ENCODE measurements at places on chromosomes 16 and 17. TPM values are rescaled to one million over a fixed set of nuclear protein-coding genes. Genes with fewer than 3 reads are reported as not detected.

GRCh38 chr17:40517286-40517662 lies 15.9 kb upstream of the TNS4 start:
- H3K4me1 ChIP-seq = no peaks in the 10 kb centered on the region
- no peak overlapping the region for H3K4me3 ChIP-seq
- no peaks in the 10 kb centered on the region for H3K36me3 ChIP-seq
- no peak overlapping the region for H3K27ac ChIP-seq
- no peak for DNase-seq
- H3K27me3 ChIP-seq = no peaks in the 10 kb centered on the region

Gene BEAN1
- 0.58 TPM for total RNA-seq

Gene FBXO39
- total RNA-seq = not detected

Gene CLDN7
- 1.3 TPM for total RNA-seq

DNA sequence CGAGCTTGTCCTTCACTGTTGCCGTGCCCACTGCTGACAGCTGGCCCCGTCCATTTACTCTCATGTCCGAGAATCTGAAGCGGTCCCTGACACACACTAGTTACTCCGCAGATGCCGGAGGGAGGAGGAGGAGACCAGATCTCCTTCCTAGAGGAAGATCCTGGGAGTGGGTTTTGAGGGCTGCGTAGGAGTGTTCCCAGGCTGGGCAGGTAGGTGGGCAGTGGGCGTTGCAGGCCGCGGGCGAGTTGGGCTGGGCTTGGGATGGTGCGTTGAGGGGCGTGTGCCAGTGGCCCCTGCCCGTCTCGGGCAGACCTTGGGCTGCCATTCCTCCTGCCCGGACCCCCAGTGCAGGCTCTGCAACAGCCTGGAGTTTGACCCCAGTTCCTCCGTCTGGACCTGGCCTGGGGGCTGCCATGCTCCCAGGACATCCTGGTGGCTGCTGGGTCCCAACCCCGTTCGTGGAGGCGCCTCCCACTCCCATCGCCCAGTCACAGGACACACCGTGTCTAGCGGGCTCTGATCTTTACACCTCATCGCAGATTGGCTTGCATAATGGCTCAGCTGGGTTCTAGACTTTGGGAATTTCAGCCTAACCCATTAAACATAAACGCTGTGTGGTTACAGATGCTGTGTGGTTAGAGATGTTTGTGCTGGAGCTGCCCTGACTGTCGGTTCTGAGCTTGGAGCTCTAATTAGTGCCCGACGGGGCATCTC lies 22.8 kb downstream of the CACNA1H start:
- H3K36me3 ChIP-seq = no peaks in the 10 kb centered on the region
- no peak overlapping the region for H3K4me3 ChIP-seq
- peaks cover 2% of the 10 kb centered on the region for H3K4me1 ChIP-seq
- H3K27ac ChIP-seq = no peak overlapping the region
- H3K27me3 ChIP-seq = peaks cover 18% of the 10 kb centered on the region

Gene TMEM114
- not detected for total RNA-seq

GRCh38 chr16:76748461-76749348 lies 442.3 kb upstream of the MON1B start:
- no peaks in the 10 kb centered on the region for H3K27me3 ChIP-seq
- H3K4me3 ChIP-seq = no peak overlapping the region
- no peaks in the 10 kb centered on the region for H3K4me1 ChIP-seq

GRCh38 chr16:78895681-78896080 lies 704.9 kb downstream of the MAF start:
- no peaks in the 10 kb centered on the region for H3K27me3 ChIP-seq
- DNase-seq = no peak
- peaks cover 9% of the 10 kb centered on the region for H3K4me1 ChIP-seq
- no peaks in the 10 kb centered on the region for H3K36me3 ChIP-seq
- no peak overlapping the region for H3K4me3 ChIP-seq

- H3K36me3 ChIP-seq = no peaks in the 10 kb centered on the region
- no peak for DNase-seq
- no peaks in the 10 kb centered on the region for H3K27me3 ChIP-seq
Observed at GRCh38 chr16:25613931-25614330, 77.8 kb upstream of the HS3ST4 start.
